Activated T-helper 1 cell treated with anti-CD3 and anti-CD28 coated beads, Interleukin-12 subunit alpha, Interleukin-12 subunit beta, Interleukin-2, Interleukin-4 antibody, amounts not matched to agents 30 ng/mL and 10 ng/mL and 1 ng/mL, durations not matched to agents 14 hours and 24 hours and 36 hours (primary cell): ENCODE measurements at places on chromosomes 12 and 14. TPM values are rescaled to one million over a fixed set of nuclear protein-coding genes. Genes with fewer than 3 reads are reported as not detected.

DNA sequence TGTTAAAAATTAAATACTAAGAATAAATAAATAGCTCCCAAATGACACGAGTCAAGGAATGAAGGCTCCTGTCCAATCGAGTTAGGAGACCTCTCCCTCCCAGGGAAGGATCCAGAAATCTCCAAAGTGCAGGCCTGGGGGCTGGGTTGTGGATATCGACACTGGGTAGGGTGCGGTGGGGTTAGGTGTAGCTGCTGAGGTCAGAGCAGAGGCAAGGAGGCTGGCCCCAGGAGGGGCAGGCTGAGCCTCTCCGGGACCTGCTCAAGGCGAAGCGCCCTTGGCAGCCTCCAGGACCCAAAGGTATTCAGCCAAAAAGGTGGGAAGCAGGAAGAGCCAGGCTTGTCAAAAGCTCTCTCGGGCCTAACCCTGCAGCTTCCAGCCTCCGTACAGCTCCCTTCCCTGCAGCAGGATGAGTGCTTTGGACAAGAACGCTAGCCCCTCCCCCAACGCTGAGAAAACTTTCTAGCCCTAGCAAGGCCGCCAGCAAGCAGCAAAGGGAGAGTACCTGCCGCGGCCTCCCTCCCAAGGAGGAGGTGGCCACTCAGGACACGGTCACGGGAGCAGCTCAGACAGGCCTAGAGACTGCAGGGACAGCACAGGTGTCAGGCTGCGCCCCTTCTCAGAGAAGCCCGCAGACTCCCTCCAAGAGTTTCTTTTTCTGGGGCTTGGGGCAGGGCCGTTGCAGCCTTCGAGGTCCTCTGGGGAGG is 3.7 kb upstream of the PNMA1 start:
- peaks cover 36% of the 10 kb centered on the region for H3K36me3 ChIP-seq
- no peak for DNase-seq
- no peak overlapping the region for H3K27ac ChIP-seq
- no peak overlapping the region for H3K4me3 ChIP-seq
- H3K4me1 ChIP-seq: peaks cover 14% of the 10 kb centered on the region

GRCh38 chr14:36513451-36514277 is 6.4 kb downstream of the NKX2-1 start:
- peaks cover 75% of the 10 kb centered on the region for H3K27me3 ChIP-seq
- H3K4me3 ChIP-seq: no peak overlapping the region
- H3K4me1 ChIP-seq: no peaks in the 10 kb centered on the region

LRFN5 gene
- total RNA-seq: not detected in 2 replicates

OR6C65 gene
- total RNA-seq: not detected in 2 replicates

DNA sequence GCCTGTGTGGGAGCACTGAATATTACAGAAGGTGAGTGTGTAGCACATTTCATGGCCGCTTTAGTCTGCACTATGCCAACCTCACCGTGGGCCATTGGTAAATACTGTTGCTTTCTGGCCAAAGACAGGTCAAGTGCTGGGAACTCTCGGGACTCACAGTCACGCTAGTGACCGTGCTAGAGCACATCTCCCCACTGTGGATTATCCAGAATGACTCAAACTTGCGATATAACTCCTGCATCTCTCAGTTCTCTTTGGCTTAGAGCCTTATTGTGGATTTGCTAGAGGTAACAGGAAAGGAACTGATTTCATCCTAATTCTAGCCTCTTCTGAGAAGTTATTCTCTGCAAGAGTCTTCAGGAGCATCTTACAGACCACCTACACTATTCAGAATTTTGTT is 86.5 kb downstream of the DAD1 start:
- H3K27ac ChIP-seq: peak overlapping the region; percentile 99
- H3K4me1 ChIP-seq: peaks cover 75% of the 10 kb centered on the region
- H3K27me3 ChIP-seq: no peaks in the 10 kb centered on the region
- peaks cover 82% of the 10 kb centered on the region for H3K36me3 ChIP-seq
- no peak for DNase-seq

PTPN21 gene
- total RNA-seq: 0.07 and 0.31 TPM in 2 replicates

EML1 gene
- 0.76 and 0.91 TPM in 2 replicates for total RNA-seq

- no peak for DNase-seq
- no peak overlapping the region for H3K27ac ChIP-seq
- H3K36me3 ChIP-seq: no peaks in the 10 kb centered on the region
- no peak overlapping the region for H3K4me3 ChIP-seq
- H3K4me1 ChIP-seq: peaks cover 8% of the 10 kb centered on the region
Measured at GRCh38 chr12:102426599-102427542, 53.5 kb downstream of the IGF1 start.

- no peaks in the 10 kb centered on the region for H3K36me3 ChIP-seq
- DNase-seq: no peak
- H3K27ac ChIP-seq: no peak overlapping the region
- H3K4me1 ChIP-seq: peaks cover 24% of the 10 kb centered on the region
Measured at GRCh38 chr14:97538749-97539410, 741.7 kb downstream of the VRK1 start.

GPX2 gene
- total RNA-seq: not detected in 2 replicates

- no peak for DNase-seq
- H3K4me1 ChIP-seq: peaks cover 42% of the 10 kb centered on the region
- H3K4me3 ChIP-seq: no peak overlapping the region
Measured at GRCh38 chr12:120721866-120722265, 3.8 kb upstream of the ACADS start.

DNA sequence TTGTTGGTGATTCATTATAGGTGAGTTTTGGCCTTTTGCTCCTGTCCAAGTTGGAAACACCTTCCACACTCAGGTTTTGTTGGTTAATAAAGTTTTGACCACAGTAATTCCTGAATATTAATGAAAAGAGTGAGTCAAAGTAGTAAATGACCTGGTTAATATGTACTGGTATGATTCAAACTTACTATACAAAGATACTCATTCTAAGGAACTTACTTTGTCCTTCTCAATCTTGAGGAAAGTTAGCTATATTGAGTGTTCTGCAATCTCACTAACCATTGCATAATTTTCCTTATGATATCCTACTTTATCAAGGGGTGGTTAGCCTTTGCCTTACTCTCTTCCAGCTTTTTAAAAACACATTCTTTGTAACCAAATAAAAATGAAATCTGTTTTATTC is 20.9 kb upstream of the HECTD1 start:
- peaks cover 11% of the 10 kb centered on the region for H3K27me3 ChIP-seq
- no peak for DNase-seq
- no peak overlapping the region for H3K27ac ChIP-seq
- no peaks in the 10 kb centered on the region for H3K36me3 ChIP-seq
- H3K4me1 ChIP-seq: no peaks in the 10 kb centered on the region

ACSM4 gene
- total RNA-seq: not detected in 2 replicates

- no peaks in the 10 kb centered on the region for H3K36me3 ChIP-seq
- no peak for DNase-seq
- no peak overlapping the region for H3K4me3 ChIP-seq
- H3K27me3 ChIP-seq: no peaks in the 10 kb centered on the region
- no peak overlapping the region for H3K27ac ChIP-seq
Measured at GRCh38 chr14:48849741-48850322, 736.3 kb downstream of the RPS29 start.

DNA sequence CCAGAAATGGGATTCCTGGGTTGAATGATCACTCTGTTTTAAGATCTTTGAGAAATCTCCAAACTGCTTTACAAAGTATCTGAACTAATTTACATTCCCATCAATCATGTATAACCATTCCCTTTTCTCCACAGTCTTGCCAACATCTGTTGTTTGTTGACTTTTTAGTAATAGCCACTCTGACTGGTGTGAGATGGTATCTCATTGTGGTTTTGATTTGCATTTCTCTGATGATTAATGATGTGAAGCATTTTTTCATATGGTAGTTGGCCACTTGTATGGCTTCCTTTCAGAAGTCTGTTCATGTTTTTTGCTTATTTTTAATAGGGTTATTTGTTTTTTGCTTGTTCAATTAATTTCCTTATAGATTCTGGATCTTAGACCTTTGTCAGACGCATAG is 211.8 kb upstream of the AVPR1A start:
- no peak overlapping the region for H3K27ac ChIP-seq
- H3K4me3 ChIP-seq: no peak overlapping the region
- DNase-seq: no peak

DNA sequence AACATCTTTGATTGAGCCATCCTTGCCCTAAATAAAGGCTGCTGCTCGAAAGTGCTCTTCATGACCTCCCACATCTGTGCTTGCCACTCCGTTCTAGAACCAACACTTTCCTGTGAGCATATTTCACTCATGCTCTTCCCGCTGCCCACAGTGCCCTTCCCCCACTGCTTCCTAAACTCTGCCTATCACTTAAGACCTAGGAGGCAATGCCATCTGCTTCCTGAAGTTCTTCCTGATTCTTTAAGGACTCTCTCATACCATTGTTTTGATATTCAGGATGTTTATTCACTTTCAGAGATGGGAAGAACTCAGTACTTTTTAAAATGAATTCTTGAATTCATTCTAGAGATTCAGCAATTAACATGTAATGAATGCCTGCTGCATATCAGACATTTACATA is 49.9 kb downstream of the ZFYVE21 start:
- no peak overlapping the region for H3K27ac ChIP-seq
- H3K27me3 ChIP-seq: no peaks in the 10 kb centered on the region
- H3K36me3 ChIP-seq: no peaks in the 10 kb centered on the region
- DNase-seq: no peak
- no peaks in the 10 kb centered on the region for H3K4me1 ChIP-seq
- no peak overlapping the region for H3K4me3 ChIP-seq

SIX6 gene
- not detected in 2 replicates for total RNA-seq

BICDL1 gene
- 136 and 140 TPM in 2 replicates for total RNA-seq

PRR4 gene
- 1.9 and 3.6 TPM in 2 replicates for total RNA-seq

GRCh38 chr14:27391331-27391730 is 793.5 kb upstream of the NOVA1 start:
- H3K4me3 ChIP-seq: no peak overlapping the region
- no peaks in the 10 kb centered on the region for H3K36me3 ChIP-seq
- H3K27me3 ChIP-seq: no peaks in the 10 kb centered on the region
- H3K27ac ChIP-seq: no peak overlapping the region

DNA sequence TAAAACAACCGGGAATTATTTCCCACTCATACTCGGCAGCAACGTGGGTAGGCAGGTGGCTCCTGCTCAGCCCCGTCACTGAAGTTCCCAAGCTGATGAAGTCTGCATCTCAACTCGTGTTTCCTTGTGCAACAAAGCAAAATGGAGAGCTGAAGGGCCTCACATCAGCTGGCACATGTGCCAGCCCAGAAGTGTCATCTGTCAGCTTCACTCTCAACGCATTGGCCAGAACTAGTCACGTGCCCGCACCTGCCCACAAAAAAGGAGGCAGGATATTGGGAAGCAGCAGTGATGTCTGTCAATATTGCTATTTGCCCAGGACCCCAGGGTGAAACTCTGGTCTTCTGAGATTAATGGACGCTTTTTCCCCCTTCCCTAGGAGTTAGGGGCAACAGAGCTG is 344.0 kb downstream of the BCL11B start:
- H3K27me3 ChIP-seq: peaks cover 2% of the 10 kb centered on the region
- no peak overlapping the region for H3K4me3 ChIP-seq
- H3K36me3 ChIP-seq: peaks cover 6% of the 10 kb centered on the region
- peaks cover 39% of the 10 kb centered on the region for H3K4me1 ChIP-seq
- DNase-seq: no peak

KRT3 gene
- 0.08 TPM in 1 of 2 replicates, not detected in the other for total RNA-seq

GRCh38 chr14:72535485-72535884 is 358.4 kb downstream of the DPF3 start:
- peaks cover 4% of the 10 kb centered on the region for H3K27me3 ChIP-seq
- peaks cover 29% of the 10 kb centered on the region for H3K36me3 ChIP-seq
- DNase-seq: peak; percentile 14
- peaks cover 76% of the 10 kb centered on the region for H3K4me1 ChIP-seq
- peak overlapping the region; percentile 52 for H3K27ac ChIP-seq

GRCh38 chr12:107351713-107352112 is 258.4 kb upstream of the CRY1 start:
- DNase-seq: no peak
- peak overlapping the region; percentile 38 for H3K4me3 ChIP-seq
- H3K27me3 ChIP-seq: no peaks in the 10 kb centered on the region
- H3K4me1 ChIP-seq: peaks cover 67% of the 10 kb centered on the region

DNA sequence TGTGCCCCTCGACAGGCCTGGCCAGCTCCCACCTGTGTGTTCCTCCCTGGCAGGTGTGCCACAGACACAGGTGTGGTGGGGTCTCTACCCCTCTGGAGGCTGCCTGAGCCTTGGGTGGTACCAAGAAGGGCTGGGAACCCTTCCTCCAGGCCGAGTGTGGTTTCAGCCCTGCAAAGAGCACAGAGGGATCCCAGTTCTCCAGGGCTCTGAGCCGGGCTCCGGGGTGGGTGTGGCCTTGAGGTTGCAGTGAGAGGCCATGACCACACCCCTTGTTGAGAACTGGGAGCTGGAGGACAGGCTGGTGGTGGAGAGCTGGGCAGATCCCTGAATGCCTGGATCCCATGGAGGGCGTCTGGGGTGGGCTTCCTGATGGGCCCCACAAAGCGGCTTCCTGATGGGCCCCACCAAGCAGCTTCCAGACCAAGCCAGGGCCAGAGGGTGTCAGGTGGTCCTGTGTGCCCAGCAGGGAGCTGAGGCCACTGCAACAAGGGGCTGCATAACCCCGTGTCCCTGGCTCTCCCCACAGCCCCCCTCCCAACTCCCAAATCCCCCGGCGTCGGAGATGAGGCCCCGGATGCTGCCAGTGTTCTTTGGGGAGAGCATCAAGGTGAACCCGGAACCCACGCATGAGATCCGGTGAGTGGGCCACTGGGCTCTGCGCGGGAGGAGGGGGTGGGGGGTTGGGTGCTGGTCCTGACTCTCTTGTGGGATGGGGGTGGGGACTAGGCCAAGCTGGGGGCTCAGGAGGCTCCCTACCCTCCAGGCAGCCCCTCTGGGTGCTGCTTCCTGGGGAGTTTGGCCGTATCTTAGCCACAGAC is 16.6 kb downstream of the RFLNA start:
- H3K27me3 ChIP-seq: no peaks in the 10 kb centered on the region
- H3K4me1 ChIP-seq: no peaks in the 10 kb centered on the region
- H3K36me3 ChIP-seq: no peaks in the 10 kb centered on the region
